Foreskin keratinocyte (primary cell): ENCODE measurements at places on chromosomes 12 and 14.

GRCh38 chr12:29082522-29082921 is 66.6 kb upstream of the FAR2 start:
- peak; percentile 90 for DNase-seq

- no peak for DNase-seq
Observed at GRCh38 chr12:67062193-67062592, 207.0 kb upstream of the CAND1 start.

DNA sequence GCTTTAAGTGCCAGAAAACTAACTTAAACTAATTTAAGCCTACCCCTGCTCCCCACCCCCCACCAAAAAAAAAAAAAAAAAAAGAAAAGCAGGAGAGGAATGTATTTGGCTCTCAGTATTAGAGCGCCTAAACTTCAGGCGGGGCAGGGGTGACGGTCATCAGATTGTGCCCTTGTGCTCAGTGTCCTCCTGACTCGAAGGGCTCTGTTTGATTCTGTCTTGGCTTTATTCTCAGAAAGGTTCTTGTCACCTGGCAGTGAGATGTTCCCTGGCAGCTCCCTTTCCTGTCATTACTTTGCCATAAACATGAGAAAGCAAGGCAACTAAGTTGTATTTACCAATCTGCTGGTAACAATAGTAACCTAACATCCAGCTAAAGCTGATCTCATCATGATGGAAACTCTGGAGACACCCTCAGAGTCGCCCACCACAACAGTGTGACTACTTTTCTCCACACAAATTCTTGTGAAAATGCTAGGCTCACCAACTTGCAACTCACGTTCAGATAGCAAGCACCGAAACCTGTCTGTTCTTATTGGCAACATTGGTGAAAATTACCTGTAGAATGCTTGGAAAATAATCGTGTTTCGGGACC is 39.0 kb upstream of the WNK1 start:
- no peak for DNase-seq

GRCh38 chr12:66189889-66190288 is 875 bp downstream of the IRAK3 start:
- no peak for DNase-seq

GRCh38 chr12:47850153-47851084 is 30.7 kb upstream of the HDAC7 start:
- DNase-seq: no peak

GRCh38 chr12:32918890-32919801 is 22.6 kb upstream of the PKP2 start:
- DNase-seq: peak; percentile 84
